ENCODE measurements at places on chromosomes 12 and 14.

DNA sequence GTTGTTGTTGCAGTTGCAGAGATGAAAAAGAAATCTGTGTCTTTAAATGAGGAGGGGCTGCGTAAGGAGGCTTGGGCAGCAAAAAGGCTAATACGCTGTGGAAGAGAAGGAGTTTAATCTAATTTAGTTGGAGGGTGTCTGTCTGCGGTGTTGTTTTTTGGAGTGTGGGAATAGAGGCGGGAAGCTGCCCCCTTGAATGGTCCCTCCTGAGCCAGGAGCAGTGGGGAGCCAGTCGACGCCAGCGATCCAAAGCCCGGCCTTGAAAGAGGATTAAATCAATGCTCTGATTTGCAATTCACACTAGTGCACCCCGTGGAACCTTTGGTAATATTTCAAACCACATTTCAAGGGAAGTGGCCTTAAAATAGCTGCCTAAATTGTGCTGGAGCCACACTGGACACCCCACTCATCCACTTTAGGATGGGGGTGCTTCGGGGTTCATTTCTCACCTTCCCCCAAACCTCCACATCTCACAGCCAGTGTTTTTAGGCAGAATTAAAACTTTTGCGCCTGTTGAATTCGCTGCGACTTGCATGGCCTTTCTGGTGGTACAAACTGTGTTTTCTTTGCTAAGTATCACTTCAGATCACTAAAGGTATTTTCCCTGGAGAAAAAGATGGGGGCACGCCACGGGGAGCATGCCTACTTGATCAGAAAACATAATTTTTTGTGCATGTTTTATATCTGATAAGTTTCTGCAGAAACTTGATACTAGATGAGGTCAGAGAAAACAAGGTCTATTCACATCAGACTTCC, 4.1 kb upstream of the FZD10 start:
- DNase-seq: no peak

- DNase-seq: no peak
These were observed 114.8 kb upstream of the DIO3 start for GRCh38 chr14:101446387-101446969.

DNA sequence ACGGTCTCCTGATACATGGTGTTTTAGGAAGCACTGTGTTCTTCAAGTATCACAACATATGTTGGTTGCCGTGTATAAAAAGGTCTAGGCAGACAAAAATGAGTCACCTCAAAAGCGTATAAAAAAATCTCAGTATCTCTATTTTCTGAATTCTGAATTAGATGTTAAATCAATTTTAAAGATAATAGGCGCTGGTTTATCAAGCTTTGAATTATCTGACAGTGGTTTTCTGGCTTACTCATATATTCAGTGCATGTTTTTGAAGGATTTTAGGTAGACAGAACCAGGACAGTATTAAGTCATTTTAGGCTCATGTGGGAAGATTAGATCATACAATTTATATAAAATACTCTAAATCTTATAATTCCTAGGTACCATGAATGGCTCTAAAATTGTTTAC, 110.8 kb downstream of the TMTC2 start:
- no peak for DNase-seq

DNA sequence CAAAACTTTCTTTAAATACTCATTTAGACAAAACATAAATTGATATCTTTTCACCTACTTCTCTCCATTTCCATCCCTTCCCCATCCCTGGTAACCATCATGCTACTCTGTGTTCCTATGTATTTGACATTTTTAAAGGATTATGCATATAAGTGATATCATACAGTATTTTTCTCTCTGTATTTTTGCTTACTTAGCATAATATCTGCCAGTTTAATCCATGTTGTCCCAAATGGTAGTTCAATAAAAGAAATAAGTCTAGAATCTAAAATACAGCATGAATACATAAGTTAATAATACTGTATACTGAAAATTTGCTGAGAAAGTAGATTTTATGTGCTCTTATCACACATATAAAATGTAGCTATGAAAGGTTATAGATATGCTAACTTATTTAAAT, 190.3 kb upstream of the NAV3 start:
- no peak for DNase-seq

DNA sequence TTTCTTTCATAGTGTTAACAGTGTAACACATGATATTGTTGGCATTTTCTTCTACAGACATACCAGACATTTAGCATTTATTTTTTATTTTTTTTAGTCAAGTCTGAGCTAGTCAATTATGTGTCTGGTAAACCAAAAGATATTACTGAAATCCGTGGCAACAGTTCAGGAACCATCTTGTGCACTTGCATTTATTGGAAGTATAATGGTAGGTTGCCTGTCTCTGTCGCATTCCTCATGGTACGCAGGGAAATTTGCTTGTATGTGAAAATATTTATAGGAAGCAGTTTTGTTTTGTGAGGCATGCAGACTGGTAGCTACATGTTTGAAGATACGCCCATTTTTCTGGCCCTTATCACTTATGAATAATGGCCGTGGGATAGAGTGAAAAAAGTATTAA, 186.1 kb upstream of the SLC38A2 start:
- no peak for DNase-seq
